AG20443 (cell line): ENCODE measurements at places on chromosomes 2 and 18.
A peak's percentile ranks its signal among the peaks of the same experiment; 100 is the strongest.

DNA sequence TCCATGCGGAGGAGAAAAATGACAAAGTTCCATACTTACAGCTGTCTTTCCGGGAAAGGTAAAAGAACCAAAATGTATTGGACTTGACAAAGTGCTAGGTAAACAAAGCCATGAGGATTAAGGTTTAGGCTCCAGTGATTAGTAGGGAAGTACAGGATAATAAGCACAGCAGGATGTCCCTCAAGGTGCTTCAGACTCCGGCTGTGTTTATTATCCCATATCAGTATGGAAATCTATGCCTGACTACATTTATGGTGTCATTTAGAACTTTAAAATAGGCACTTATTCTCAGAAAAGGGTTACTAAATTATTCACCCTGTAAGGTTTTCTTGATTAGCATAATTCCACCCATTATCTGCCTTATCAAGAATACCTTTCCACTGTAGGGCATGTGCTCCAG is 136.3 kb upstream of the CCDC68 start:
- DNase-seq: no peak

DNA sequence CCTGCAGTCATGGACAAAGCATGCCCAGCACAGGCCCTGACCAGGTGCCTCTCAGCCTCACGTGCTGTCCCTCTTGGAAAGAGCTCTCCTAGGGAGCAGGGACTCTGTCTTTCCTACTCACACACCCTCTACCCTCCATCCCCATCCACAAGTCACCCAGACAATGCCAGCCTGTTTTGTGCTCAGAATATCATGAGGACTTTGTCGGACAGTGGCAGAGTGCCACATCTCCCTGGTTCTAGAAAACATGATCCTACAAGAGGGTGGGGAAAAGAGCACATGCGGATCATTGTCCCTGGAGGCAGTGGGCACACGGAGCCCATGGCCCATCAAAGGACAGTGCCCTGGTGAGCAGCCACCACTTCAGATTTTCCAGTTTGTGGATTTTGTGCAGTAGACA is 3.7 kb upstream of the MAL start:
- no peak for DNase-seq

- peak; percentile 48 for DNase-seq
These were observed 460 bp upstream of the ZBTB7C start for GRCh38 chr18:48409591-48410094.

GRCh38 chr18:8741117-8741516 is 35.8 kb downstream of the MTCL1 start:
- no peak for DNase-seq

DNA sequence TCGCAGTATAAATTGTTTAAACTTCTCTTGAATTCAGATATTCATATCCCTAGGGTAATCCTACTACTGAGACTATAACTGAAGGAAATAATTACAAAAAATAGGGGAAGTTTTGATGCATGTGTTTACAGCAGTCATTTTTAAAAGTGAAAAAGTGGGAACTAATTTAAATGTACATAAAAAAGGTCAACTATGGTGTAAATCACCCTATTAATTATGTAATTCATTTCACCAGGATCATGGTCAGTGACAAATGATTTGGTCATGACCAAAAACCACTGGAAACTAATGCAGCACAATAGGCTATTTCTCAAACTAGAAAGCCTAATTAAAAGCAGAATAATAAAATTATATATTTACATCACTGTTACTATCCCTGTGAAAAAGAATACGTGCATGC is 5.0 kb upstream of the CNGA3 start:
- DNase-seq: no peak
